ENCODE measurements at places on chromosomes 6 and 20.
A peak's percentile ranks its signal among the peaks of the same experiment; 100 is the strongest.

DNA sequence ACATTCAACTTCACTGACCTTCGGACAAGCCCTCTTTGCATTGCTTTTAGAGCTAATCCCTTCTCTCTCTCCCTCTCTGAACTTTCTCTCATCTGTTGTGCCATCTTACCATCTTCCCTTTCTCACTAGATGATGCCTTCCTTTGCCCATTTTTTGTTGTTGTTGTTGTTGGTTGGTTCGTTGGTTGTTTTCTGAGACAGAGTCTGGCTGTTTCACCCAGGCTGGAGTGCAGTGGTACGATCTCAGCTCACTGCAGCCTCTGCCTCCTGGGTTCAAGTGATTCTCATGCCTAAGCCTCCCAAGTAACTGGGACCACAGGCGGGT lies 18.8 kb downstream of the MAP3K5 start:
- DNase-seq, result no peak

DNA sequence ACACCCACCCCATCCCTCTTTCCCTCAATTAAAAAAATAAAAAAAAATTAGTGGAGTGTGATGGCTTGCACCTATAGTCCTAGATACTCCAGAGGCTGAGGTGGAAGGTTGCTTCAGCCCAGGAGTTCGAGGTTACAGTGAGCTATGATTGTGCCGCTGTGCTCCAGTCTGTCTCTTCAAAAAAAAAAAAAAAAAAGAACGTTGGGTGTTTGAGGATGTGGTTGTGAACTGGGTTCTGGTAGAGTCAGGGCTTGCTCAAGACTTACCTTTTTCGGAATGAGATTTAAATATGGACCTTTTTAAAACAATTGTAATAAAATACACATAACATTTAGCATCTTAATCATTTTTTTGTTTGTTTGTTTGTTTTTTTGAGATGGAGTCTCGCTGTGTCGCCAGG lies 211.9 kb downstream of the OR2B2 start:
- DNase-seq, result no peak

GRCh38 chr6:14765106-14765505 lies 480.8 kb upstream of the JARID2 start:
- DNase-seq, result no peak

DNA sequence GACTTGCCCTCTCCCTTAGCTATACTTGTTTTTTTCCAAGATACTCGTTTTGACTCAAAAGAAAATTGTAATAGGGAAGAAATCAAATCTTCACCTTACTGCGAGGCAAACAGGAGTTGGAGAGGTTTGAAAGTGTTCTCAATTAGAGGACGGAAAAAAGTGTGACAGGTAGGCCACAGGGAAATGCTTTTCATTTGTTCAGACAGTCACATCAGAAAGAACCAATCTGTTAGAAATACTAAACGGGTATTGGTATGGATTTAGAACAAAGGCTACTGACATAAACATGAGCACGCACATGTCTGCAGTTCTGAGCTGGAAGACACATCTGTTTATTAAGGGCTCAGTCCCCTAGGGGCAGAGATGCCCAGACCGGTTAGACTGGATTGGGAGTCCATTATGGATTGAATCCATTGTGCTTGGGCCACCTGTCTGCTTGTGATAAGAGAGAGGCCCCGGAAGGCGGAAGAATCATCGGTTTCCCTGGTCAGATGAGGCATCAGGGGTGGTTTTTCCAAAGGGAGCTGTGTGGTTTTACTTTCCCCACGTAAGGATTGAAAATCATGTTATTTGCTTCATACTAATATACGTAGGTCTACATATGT lies 220.9 kb upstream of the MYLIP start:
- no peak for DNase-seq

- no peak for DNase-seq
These were observed 30.1 kb downstream of the CDS2 start for GRCh38 chr20:5156675-5157448.

DNA sequence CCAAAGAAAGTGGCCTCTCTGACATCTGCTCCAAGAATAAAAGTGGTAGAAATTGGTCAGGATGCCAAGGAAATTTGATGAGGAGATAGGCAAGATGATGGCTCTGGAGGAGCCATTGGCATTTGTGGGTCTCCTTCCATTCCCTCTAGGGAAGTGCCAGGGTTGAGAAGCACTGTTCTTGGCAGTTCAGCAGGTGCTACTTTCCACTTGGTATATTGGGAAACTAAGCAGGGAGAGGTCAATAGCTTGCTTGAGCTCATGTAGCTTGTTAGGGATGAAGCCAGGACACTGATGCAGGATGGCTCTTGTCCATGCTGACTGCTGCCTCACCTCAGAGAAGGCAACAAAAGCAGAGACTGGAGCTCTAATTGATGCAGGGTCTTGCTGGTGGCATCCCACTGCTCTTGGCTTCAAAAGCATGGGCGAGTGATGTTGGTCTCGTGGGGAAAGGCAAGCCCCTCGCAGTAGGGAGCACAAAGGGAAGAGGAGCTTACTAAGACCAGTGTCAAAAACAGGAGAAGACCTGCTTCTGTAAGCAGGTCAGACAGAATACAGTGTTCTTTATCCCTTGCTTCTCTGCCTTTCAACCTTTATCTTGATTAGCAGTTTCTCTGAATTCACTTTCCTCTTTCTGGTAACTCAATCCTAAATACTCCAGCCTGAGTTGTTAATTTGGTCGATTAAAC lies 73.1 kb upstream of the RIPOR2 start:
- no peak for DNase-seq

DNA sequence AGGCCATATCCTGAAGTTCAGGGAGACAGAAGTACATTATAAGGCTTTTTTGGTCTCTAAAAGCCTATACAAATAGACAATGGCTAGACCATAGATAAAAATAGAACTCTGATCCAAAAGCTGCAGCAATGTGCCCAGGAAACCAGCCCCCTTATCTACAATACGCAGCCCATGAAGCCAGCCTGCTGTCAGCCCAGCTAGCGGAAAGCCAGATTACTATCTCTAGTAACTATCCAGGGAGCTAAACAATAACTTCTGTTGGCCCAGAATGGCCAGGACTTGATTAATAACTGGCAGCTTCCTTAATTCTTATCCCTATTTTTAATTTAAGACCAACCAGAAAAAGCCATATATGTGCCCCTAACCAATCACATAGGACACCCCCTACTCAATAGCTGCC lies 160.4 kb upstream of the SMLR1 start:
- DNase-seq, result no peak

DNA sequence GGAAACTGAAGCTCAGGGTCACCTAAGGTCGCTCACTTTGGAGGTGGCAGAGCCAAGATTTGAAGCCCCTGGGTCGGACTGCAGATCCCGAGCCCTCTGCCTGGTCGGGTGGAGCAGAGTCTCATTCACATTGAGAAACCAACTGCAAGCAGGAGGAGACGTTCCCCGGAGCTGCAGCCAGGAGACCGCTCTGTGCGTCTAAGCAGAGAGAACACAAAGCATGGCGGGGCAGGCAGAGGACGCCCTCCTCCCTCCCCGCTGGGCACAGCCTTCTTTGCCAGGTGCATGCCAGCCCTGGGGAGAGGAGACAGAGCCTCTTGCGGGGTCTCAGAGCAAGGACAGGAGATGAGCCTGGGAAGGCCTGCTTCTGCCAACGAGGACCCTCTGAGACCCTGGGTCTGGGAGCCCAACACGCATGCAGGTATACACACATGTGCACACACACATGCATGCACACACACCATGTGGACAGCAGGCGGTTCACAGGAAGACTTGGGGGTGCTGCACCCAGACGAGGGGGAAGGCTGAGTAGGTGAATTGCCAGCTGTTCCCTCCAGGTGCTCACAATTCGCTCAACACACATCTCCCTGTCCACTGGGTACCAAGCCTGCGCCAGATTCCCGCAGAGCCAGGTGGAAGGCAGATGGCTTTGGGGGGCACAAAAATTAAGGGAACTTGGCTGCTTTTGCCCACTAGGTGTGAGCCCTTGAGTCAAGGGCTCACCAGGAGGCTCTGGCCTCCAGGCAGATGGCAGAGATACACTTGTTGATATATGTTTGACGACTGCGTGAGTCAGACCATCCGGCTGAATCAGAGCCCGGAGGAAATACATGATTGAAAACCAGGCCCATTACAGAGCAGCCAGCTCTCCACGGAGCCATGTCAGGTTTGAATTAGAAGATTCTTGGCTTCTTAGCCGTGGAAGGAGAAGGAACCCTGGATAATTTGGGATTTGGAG lies 5.5 kb upstream of the NTSR1 start:
- DNase-seq, result peak; percentile 52

Measured in stimulated activated CD8-positive, alpha-beta memory T cell treated with anti-CD3 and anti-CD28 coated beads, Interleukin-4, amount 100 ng/mL, for 48 hours (primary cell).